ENCODE measurements at places on chromosomes 6 and 20.

- no peak for DNase-seq
Measured at GRCh38 chr20:3911956-3912355, 22.8 kb downstream of the PANK2 start.

GRCh38 chr6:138509371-138509770 lies 10.1 kb upstream of the NHSL1 start:
- no peak for DNase-seq

DNA sequence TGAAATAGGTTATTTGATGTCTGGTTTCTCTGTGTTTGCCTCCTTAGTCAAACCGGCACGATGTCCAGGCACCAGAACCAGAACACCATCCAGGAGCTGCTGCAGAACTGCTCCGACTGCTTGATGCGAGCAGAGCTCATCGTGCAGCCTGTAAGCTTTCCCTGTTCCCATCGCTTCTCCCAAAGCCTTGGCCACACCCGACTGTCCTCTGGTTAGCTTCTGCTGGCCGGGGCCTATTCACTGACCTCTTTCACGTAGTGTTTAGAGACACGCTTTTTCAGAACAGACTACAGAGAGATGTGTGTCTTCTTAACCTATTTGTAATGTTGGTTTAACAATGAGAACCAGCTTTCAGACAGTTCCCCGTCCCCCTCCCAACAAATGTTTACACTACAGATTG lies 14.2 kb downstream of the DSP start:
- DNase-seq = no peak

- DNase-seq = no peak
Measured at GRCh38 chr6:91606148-91606901, 1019.5 kb upstream of the MAP3K7 start.

DNA sequence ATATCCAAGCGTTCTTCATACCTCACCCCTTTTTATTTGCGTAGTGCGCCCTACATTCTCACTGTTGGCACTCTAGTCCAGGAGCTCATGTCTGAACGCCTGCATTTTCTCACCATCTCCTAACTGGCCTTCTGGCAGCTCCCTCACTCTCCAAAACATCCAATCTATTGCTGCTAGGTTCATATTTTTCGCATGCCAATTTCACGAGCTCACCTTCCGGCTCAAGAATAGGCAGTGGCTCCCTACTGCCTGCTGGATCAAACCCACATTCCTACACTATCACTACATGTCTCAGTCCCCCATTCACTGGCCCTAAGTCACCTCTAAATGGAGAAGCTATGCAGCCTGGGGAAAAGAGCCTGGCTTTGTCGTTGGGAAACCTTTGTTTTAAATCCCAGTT lies 115.0 kb downstream of the IPCEF1 start:
- no peak for DNase-seq

DNA sequence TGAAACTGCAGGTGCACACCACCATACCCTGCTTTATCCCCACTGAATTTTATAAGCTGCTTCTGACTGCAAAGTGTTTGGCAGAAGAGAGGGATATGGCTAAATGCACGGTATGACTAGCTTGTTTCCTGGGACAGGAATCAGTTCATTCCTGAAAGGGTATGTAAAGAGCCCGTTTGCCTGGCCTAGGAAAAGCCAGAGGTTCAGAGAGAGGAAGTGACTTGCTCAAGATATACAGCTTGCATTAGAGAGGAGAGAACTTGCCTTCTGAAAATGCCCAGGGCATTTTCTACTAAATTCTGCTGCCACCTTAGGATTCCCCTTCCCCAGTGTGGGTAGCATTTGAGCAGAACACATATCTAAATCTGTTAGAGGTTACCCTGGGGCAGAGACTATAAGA lies 683 bp upstream of the GCNT2 start:
- DNase-seq = no peak

DNA sequence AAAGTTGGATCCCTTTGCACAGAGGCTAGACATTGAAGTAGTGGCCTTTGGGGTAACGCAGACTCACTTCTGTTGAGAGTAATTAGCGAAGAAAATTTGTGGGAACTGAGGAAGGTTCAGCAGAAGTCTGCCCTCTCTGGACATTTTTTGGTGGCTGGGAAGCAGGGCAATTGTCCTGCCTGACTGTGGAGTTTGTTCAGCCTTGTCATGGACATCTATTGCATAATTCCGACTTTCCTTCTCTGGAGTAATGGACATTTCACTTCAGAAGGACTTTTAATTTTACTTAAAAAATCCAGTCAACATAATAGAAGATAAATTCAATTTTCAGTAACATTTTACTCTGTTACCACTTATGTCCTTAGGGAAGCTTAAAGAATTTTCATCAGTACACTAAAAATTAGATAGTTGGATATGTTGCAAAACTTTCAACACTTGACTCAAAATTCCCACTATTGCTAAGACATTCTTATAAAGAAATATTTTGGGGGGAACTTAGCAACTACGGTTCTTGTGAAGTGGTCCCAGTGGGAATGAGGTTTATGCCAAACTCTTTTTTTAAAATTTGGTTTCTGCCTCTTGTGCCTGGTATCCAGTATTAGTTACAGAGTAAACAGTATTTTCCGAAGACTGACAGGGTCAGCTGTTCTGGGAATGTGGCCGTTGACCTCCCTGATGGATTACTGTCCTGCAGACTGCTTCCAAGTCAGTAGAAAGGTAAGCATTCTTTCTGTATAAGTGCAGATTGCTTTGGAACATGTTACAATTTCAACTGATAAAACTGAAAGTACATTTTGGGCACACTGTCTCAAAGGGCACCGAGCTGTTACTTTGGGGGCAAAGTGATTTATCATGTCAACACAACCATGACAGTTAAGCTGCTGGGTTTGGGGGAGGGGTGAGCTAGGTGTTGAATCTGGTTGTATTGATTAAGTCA lies 100.6 kb upstream of the MLIP start:
- no peak for DNase-seq

GRCh38 chr6:156396791-156397418 lies 380.3 kb upstream of the ARID1B start:
- DNase-seq = no peak

DNA sequence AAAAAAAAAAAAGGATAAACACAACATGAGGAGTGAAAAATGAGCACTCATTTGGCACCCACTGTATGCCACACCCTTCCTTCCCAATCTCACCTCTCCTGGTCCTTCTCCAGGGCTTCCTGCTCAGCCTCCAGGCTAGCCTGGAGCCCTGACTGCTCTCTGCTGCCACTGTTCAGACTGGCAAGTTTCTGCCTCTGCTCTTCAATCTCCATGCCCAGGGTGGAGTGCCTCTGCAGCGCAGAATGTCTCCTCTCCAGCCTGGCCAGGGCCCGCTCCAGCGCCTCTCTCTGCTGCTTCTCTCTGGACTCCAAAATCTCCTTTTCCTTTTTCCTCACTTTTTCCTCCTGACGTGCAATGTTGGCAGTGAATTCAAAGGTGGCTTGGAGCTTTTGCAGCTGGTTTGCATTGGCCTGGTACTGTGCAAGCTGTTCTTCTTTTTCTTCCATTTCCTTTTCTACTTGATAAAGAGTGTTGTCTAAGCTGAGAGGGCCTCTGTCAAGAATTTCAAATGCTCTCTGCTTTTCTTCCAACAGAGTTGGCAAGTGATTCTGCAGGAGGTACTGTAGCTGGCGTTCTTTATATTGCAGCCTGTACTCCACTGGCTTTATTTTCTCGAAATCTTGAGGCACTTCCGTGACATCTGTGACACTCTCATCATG lies 194.4 kb downstream of the KIF16B start:
- no peak for DNase-seq

DNA sequence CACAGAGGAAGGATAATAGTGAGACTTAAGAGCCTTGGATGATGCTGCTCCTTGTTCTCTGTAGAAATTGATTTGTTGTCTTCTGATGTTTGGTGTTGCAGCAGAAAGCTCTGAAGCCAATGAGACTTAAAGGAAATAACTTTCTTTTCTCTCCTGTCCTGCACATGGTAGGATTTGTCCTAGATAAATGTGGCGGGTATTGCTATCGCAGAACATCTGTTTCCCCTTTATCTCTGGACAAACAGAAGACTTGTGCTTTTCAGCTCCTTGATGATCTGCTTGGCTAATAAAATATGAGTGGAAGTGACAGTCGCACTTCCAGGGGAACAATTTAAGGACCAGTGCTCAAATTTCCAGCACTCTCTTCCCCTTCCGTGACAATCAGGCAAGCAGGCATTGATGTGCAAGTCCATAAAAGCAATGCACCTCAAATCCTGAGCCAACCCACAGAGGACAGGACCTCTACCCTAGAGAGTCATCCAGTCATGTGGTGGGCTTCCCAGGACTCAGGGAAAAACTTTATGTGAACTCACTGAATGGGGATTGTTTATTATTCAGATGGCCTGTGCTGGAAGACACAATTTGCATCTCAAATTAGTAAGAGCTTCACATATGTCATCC lies 9.9 kb upstream of the NCR2 start:
- DNase-seq = no peak

- no peak for DNase-seq
Measured at GRCh38 chr6:117393045-117393444, 32.7 kb downstream of the ROS1 start.

DNA sequence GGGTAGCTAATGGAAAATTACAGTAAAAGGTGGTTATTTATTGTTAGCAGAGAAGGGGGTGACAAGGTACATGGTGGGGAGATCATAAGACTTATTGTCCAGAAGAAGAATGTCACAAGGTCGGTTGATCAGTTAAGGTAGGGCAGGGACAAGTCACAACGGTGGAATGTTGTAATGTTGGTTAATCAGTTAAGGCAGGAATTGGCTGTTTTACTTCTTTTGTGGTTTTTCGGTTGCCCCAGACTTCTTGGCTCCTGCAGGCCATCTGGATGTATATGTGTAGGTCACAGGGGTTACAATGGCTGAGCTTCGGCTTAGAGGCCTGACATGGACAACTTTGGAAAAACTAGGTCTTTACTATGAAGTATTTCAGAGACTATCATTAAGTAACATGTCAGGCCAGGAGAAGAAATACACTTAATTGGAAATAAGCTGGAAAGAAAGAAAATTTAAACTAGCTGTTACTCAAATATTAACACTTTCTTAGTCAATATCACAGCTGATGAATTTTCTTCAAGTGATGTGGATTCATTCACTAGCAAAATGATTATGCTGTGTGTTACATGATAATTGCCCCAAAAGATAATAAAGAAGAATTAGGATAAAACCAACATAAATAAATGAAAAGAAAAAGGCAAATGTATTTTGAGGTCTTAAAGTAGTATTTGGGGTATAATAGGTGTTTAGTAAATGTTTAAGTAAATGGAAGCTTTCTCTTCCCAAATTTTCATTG lies 4.4 kb downstream of the AIG1 start:
- DNase-seq = no peak

DNA sequence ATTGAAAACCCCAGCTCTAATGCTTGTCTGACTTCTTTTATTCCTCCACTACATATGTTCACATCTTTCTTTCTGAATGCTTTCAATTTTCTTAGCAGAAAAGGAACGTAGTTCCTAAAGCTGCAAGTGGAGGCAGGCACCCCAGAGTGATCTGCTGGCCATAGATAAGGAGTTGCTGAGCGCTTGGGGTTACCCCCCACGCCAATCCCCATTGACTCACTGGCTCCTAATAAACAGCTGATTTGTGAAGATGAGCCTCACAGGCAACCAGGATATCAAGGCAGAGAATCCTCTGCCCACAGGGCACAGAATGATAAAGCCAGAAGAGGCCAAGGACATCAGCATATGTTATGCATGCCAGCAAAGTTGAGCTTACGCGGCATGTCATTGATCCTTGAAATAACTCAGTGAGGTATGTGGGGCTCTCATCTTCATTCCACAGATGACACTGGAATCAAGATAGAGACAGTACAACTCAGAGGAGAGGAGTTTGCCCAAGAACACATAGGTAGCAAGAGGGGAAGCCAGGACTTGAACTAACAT lies 129.1 kb upstream of the PTPRT start:
- no peak for DNase-seq

- no peak for DNase-seq
Measured at GRCh38 chr6:43784049-43784855, 14.2 kb downstream of the VEGFA start.

DNA sequence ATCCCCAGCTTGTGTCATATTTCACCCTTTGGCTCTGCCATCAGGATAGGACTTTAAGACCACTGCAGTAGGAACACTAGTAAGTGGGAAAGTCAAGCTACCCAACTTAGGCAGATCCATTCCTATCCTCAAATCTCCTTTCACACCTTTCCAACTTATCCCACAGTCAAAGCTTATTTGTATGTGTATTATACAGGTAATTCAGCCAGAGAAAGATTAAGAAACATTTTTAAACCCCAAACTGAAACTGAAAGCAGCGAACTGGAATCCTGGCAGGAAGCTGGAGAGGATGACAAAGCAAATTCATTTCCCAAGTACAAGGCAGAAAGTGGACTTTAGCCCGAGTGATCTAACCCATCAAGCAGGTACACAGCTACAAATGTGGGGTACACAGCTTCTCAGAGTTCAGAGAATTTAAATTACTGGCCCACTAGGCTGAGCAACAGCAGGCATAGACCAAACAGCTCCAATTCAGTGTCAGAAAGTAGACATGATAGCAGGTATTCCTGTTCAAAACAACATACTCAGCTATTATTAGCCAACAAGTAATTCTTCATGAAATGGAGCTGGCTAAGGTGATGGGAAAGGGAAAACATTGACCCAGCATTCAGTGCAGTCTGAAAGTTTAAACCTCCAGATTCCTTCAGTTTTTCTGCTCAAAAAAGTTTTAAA lies 39.1 kb downstream of the ILRUN start:
- DNase-seq = peak; percentile 35

DNA sequence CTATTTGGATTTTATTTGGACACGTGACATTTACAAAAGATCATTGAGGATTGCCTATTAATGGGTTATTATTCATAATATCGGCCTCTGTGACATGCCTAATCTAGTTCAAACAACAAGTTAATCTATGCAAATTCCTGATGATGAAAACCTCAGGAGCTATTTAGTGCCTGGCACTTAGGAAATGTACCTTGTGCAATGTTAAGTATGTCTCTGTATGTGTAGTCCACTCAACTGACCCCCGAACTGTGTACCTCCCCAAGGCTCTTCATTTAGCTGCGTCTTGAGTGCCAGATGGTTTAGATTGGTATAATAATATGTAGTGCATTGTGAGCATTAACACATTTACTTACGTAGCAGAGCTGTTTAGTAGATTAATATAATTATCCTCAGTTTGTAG lies 6.9 kb downstream of the LAMA2 start:
- DNase-seq = no peak

DNA sequence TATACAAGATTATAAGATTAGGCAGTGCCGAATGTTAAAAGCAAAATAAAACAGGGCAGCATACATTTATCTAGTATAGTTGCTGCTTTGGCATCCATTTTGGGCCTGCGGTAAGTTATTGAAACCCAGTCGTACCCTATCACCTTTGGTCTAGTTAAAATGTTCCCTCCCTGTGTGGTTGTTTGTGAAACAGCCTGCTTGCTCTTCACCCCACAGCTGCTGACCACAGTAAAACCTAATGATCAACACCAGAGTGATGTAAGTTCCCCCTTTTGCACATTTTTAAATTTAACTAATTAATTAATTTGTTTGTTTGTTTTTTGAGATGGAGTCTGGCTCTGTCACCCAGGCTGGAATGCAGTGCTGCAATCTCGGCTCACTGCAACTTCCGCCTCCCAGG lies 50.3 kb upstream of the TXNDC5 start:
- no peak for DNase-seq

All from immature natural killer cell (primary cell).